NT2/D1 (cell line): ENCODE measurements at places on chromosomes 1 and 21.

DNA sequence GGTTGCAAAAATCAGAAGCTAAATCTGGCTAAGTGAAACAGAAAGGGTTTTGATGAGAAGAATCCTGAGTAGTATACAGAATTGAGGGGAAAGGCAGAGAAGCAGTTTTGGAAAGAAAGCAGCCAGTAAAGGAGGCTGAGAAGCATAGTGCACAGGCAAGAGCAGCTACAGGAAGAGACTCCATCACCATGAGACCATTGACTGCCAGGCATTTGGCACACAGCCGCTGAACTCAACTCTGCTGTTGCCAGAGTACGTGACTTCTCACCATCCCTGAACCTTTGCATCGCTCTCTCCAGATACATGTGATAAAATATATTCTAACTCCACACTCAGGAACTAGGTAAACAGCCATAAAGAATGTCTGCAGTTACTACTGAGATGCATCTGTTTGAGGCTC, 128.3 kb upstream of the C1orf21 start:
- DNase-seq = no peak

DNA sequence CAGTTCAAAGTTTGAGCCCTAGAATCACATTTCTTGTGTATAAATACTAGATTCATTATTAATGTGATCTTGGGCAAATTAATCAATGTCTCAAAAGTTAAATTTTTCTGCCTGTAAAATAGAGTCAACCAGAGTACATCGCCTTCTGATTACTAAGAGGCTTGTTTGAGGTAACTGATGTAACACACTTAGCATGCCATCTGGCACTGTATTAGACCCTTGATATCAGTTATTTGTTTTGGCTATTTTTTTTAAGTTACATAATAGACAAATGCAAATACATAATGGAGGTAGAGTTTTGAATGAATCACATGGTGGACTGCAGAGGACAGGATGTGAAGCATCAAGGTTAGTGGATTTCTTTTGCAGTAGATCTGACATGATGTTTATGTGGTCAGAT, 298.4 kb downstream of the ADGRL2 start:
- no peak for DNase-seq

GRCh38 chr1:200673952-200674823, 4.5 kb upstream of the DDX59 start:
- DNase-seq = no peak

GRCh38 chr1:171622152-171622462, at the start of gene MYOCOS:
Gene MYOCOS, plus strand, starts transcription at chr1:171622243. Its CDS starts 1,641 bp downstream, at chr1:171623884.
- no peak for DNase-seq

DNA sequence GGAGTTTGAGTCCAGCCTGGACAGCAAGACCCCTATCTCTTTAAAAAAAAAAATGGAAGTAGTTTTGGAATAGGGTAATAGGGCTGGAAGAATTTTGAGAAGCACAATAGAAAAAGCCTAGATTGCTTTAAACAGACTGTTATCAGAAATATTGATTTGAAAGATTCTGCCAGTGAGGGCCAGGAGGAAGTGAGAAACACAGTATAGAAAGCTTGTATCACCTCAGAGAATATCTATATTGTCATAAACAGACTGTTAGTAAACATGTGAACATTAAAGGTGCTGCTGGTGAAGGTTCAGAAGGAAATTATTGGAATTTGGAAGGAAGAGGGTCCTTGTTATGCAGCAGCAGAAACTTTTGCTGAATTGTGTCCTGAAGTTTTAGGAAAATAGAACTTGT, 24.8 kb upstream of the PSEN2 start:
- DNase-seq = no peak

GRCh38 chr1:109476825-109477224, 6.9 kb upstream of the ATXN7L2 start:
- DNase-seq = no peak

DNA sequence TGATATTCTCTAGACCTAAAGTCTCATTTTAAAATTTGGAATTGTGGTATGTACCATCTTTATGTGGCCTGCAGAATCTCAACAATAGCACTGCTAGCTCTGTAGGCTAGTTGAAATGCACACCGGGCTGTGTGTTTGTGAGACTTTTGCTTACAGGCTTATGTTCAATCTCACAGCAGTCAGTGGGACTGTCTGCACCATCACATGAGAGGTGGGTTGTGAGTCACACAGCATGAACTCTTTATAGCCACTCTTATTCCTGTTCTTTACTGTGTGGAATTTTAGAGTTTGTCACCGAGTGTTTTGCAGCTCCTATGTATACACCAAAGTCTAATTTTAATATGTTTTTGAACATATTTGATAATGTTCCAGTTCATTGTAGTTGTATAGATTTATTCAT, 74.6 kb downstream of the RASAL2 start:
- no peak for DNase-seq

DNA sequence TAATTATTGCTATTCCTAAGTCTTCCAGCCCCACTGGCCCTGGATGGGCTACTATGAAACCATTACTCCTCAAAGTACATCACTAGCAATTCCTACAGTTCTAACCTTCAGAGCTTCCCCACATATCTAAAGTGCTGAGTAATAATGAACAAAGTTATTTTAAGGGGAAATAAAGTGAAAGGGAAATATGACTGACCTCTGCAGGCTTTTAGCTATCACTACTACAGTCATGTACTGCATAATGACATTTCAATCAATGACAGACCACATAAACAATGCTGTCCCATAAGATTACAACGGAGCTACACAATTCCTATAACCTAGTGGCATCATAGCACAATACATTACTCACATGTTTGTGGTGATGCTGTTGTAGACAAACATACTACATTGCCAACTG, 32.5 kb upstream of the ASPM start:
- DNase-seq = no peak

DNA sequence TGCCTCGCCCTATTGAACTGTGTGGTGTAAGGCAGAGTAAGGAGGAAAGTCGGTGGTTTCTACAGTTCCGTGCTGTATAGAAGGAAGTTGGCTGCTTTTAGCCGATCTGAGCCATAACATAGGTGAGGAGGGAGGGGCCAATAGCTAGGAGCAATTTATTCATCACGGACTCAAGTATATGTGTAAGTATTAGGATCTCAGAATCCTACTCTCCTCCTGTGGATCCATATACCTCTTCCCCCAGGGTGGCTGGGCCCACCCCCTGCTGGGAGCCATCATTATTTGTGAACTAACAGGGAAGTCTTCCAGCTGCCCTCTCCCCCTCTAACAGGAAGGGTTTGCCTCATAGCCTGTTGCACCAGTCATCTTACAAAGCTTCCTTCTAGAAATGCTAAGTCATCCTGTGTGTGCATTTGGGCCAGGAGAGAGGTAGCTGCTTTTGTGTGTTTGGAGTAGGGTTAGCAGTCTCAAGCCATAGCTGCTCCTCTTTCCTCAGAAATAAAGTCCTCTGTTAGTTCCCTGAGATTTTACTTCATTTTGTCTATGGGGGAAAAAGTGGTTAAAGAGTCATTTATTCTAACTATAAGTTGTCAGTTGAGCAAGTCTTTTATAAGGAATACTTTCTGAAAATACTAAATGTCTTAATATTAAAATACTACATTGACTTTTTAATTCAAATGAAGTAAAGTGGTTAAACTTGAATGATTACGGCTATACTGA, 14.9 kb upstream of the CENPS start:
- no peak for DNase-seq

DNA sequence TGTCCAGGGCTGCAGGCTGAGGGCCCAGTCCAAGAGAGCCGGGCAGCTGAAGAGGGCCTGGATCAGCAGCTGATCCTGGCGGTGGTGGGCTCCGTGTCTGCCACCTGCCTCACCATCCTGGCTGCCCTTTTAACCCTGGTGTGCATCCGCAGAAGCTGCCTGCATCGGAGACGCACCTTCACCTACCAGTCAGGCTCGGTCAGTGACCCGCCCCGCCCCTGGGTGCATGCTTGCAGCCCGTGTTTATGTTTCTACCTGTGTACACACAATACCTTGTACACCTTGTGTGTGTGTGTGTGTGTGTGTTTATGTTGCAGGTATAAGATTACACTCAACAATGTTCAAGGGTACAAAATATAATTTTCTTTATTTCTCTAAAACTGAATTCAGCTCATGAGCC, 13.0 kb downstream of the TIE1 start:
- DNase-seq = no peak

DNA sequence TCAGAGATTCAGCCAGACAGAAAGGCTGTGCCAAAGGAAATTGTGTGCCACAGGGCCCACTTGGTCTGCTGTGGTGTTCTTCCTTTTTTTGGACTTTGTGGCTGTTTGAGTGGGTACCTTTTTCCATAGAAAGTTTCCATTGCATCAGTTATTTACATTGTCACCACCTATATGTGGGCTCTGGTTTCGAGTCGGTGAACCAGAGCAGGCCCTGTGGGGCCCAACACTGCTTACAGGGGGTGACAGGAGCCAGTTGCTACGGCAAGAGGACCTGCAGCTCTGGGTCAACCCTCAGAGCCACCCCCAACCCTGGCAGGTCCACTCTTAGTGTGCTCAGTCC, 157.0 kb upstream of the EDN2 start:
- no peak for DNase-seq

GRCh38 chr21:37994211-37994610, 78.0 kb upstream of the KCNJ6 start:
- no peak for DNase-seq

GRCh38 chr1:37883671-37884070, 24.3 kb upstream of the MTF1 start:
- DNase-seq = no peak

GRCh38 chr1:181064011-181064623, 24.4 kb upstream of the IER5 start:
- no peak for DNase-seq

- DNase-seq = no peak
These were observed 119.0 kb downstream of the TNFSF18 start for GRCh38 chr1:172931761-172932160.

DNA sequence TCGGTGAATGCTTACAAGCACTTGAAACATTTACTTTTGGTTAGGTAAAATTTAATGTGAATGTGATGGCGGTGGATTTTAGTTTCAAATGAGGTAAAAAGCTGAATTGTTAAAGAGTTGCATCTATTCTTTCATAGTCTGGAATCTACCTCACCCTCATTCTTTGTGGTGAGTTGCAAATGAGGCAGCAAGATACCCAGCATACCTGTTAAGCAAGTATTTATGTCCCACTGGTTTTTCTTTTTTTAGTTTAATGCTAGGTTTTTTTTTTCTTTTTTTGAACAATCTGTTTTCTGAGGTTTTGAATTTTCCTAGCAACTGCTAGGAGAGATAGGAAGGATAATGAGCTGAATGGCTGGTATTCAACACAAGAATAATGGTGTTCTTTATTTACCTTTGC, 127.9 kb upstream of the CACYBP start:
- no peak for DNase-seq

- DNase-seq = no peak
These were observed 5.1 kb downstream of the HDGF start for GRCh38 chr1:156746406-156746727.

- no peak for DNase-seq
These were observed 74.0 kb upstream of the CTTNBP2NL start for GRCh38 chr1:112322018-112322417.
